ENCODE measurements at places on chromosomes 2 and 18. TPM values are rescaled to one million over a fixed set of nuclear protein-coding genes. Genes with fewer than 3 reads are reported as not detected.

SETBP1 gene
- 16.2 TPM for total RNA-seq

SCN7A gene
- not detected for total RNA-seq

DNA sequence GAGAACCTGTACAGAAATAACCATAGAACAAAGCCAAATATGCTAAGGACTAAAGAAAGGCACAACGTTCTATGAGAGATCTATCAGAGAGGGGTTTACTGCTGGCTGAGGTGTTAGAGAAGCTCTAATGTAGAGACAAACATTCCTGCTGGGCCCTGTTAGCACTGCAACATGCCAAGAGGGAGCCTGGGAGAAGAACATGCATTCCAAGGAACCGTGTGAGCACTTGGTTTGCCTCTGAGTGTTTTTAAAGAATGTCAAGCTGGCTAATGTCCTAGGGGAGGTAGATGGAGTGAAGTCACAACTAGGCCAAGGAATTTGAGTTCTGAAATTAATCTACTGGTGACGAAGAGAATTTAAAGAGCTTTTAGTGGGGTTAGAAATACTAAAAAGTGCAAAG is 384.3 kb upstream of the LYPD1 start:
- no peak overlapping the region for H3K27ac ChIP-seq
- H3K4me3 ChIP-seq: no peak overlapping the region
- H3K4me1 ChIP-seq: peaks cover 16% of the 10 kb centered on the region

GRCh38 chr2:118430510-118431164 is 342.4 kb downstream of the INSIG2 start:
- H3K27me3 ChIP-seq: no peaks in the 10 kb centered on the region
- DNase-seq: no peak
- H3K27ac ChIP-seq: no peak overlapping the region

DNA sequence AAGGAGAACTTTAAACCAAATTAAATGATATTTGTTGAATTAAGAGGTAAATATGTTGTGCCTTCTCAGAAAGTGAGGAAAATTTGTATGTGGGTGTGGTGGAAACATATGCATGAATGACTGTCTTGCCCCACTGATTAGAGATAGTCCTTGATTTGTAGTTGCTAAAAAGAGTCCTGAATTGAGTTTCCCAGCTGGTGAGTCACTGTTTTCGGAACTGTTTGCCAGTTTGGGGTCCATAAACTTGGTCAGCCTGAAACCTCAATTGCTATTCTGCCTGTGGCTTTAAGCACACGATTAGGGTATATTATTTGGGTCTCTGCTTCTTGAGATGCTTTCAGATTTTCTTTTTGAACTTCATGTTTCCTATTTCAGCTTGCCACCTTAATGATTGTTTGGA is 53.3 kb downstream of the PIKFYVE start:
- H3K4me3 ChIP-seq: no peak overlapping the region
- no peak for DNase-seq
- H3K4me1 ChIP-seq: no peaks in the 10 kb centered on the region
- no peaks in the 10 kb centered on the region for H3K27me3 ChIP-seq
- H3K36me3 ChIP-seq: peaks cover 15% of the 10 kb centered on the region

DNA sequence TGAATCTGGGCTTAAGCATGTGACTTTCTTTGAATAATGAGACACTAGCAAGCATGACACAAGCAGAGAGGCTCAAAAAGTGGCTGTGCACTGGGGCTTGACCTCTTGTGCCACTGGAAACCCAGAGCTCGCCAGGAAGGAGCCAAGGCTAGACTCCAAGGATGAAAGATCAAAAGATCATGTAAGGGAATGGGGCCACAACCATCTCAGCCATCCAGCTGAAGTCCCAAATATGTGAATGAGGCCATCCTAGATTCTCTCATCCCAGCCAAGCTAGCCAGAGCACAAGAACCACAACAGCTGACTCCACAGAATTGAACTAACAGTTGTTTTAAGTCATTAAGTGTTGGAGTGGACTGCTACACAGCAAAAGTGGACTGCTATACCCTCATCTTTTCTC is 288.1 kb downstream of the CCDC178 start:
- no peaks in the 10 kb centered on the region for H3K27me3 ChIP-seq
- H3K36me3 ChIP-seq: no peaks in the 10 kb centered on the region
- no peak overlapping the region for H3K4me3 ChIP-seq
- H3K4me1 ChIP-seq: no peaks in the 10 kb centered on the region
- H3K27ac ChIP-seq: no peak overlapping the region

DNA sequence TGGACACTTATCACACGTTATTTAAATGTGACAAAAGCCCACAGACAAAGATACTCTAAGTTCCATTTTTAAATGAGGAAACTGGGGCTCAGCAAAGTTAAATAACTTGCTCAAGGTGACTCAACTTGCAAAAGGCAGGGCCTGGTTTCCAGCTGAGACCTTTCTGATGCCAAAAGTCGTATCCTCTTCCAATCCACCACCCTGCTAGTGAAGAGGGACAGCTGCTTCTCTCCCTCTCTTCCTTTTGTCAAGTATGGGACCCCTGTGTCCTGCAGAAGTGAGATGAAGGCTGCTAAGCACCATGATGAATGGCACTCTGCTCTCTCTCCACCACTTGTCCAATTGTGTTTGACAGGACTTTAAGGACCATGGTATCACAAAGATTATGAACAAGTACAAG is 140.9 kb downstream of the DYM start:
- H3K27ac ChIP-seq: no peak overlapping the region
- H3K4me3 ChIP-seq: no peak overlapping the region
- H3K27me3 ChIP-seq: no peaks in the 10 kb centered on the region
- no peaks in the 10 kb centered on the region for H3K36me3 ChIP-seq
- H3K4me1 ChIP-seq: no peaks in the 10 kb centered on the region
- no peak for DNase-seq

Data from A673 (cell line).